ENCODE measurements at places on chromosomes 3 and 15.

- no peak for DNase-seq
Observed at GRCh38 chr3:111210003-111210711, 138.5 kb downstream of the NECTIN3 start.

- DNase-seq = no peak
Observed at GRCh38 chr3:52403955-52404354, 40.9 kb downstream of the SEMA3G start.

DNA sequence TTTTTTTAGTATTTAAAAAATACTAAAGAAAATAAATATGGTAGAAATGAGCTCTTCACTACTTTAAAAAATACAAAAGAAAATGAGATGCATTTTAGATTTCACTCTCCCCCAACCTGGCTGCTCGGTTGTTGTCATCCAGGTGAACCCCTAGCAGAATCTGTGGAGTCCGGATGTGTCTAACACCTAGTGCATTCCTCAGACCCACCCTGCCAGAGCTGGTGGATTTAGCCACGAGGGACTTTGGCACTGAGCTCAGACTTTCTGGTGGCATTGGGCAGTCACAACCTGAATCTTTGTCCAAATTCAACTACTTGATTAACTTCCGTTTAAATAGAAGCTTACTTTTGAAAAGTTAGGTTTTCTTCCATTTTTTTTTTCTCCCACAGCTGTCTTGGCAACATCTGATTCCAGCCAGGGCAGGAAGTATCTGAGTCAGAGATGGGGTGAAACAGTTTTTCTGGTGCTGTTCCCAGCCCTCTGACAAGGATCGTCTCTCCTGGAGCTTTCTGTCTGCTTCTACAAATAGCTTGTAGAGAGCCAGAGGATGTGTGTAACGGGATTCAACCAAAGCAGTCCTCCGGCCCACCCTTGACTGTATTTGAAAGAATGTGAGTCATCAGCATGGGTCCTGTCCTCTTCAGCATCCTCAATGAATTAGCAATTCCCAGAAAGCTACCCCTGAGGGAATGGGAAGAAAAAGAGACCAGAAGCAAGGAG, 301.8 kb upstream of the MCTP2 start:
- no peak for DNase-seq

GRCh38 chr15:49843725-49844124, 222.9 kb downstream of the DTWD1 start:
- DNase-seq = no peak

DNA sequence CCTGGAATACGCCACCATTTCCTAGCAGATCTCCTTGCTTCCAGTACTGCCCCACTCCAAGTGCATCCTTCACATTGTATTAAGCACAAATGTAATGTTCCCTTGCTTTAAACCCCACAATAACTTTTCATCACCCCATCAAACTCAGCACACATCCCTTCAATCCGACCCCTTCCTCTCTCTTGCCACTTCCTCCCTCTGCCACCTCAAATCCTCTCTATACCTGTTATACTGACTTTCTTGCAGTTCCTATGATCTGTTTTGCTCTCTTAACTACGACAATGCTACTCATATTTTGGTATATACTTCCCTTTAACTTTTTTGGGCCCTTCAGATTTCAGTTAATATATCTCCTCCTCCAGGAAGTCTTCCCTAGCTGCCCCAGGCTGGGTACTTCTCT, 14.1 kb downstream of the PARL start:
- DNase-seq = no peak

DNA sequence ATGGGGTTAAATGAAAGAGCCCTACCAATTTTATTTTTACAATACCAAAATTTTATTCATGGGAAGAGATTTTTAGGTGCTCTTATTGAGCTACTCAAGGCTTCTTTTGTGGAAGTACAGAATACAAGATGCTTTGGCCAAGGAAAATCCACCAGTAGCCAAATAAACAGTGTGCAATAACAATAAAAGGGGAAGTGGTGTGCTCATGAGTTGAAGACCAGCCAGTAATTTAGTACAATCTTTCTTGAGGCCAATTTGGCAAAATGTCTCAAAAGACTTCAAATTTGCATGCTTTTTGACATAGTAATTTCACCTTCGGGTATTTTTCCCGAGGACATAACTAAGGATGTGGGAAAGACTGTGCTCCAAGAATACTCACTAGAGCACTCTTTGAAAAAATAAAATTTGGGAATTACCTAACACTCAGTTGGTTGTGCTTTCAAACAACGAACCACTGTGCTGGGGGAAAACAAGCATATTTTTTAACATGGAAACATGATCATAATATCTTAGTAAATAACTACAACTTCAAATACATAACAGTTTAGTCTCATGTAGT, 294.0 kb downstream of the DIPK2A start:
- DNase-seq = no peak

DNA sequence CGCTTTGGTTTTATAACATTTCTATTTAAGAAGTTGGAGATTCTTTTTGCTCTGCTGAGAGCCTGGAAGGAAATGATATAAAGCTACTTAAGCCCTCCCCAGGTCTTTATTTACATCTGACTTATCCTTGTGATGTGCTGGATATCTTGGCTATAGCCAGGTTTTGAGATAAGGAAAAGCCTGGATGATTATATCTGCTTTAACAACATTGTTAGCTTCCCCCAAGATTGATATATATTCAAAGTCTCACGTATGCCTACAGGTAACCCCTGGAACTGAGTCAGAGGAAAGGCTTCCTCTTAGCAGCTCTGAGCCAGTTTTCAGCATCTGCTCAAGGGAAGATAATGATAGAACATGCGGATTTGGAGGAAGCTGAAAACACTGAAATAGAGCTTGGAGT, 61.5 kb upstream of the CRBN start:
- no peak for DNase-seq

GRCh38 chr3:184345317-184346144, 8.1 kb downstream of the FAM131A start:
- no peak for DNase-seq

- no peak for DNase-seq
Observed at GRCh38 chr3:51622868-51623267, 48.2 kb upstream of the TEX264 start.

DNA sequence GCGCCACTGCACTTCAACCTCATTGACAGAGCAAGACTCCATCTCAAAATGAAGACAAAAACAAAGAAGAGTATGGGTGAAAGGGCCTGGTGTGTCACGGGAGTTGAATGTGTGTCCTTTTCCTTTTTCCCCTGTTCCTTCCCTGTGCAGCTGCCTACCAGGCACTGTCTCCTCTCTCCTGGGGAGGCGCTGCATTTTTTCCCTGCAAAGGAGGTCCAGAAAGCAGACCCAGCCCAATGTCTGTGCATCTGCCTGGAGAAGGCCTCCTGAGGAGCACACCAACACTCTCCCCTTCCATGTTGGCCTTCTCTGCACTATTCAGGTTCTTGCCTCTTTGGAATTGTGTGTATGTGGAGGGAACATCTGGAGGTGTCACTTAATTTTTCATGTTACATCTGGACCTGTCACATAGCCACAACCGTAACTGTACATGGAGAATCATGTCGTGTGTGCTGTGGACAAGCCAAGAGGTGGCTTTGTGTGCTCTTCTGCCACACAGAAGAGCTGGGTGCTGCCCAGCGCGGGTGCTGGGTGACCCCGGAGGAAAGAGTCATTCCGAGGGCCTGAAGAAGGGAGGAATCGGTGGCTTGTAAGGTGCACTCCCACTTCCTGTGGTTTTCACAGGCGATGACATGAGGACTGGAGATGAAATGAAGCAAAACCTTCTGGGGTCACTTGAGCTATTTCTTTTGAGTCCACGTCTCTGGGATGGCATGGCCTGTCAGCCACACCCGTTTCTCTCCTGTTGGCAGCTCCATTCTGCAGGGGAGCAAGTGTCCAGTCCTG, 46.5 kb upstream of the CGNL1 start:
- DNase-seq = no peak

DNA sequence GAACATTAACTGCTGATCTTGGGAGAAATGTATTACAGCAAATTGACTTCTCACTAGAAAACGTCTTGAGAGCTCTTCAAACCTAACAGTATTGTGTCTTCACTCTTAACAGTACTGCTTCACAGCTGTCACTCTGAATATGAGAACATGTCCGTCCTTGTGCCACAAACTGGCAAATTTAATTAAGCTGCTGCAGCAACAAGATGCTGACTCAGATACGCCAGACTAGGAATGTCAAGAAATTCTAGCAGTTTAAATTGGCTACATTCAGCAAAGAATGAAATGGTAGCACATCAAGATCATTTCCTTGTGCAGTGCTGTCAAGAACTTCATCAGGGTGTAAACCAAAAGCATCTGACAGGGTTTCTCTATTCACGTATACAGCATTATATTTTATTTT, 7.6 kb downstream of the ICE2 start:
- DNase-seq = no peak

DNA sequence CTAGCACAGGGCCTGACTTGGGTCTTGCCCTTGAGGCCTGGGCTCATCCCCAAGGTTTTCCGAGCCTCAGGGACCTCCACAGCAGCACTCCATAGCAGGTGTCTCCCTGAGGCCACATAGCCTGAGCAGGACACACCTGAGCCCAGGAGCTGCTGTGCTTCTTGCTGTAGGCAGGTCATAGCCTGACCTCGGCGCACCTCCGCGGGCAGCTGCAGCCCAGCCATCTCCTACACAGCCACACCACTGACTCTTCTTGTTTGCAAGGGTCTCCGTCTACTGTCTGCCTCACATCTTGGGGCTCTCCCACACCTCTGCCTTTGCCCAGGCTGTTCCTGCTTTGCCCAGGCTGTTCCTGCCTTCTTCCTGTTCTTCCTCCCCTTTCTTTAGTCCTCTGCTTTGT, 224.8 kb downstream of the SLCO3A1 start:
- no peak for DNase-seq

- no peak for DNase-seq
Observed at GRCh38 chr3:197811343-197811742, 20.3 kb downstream of the LRCH3 start.

DNA sequence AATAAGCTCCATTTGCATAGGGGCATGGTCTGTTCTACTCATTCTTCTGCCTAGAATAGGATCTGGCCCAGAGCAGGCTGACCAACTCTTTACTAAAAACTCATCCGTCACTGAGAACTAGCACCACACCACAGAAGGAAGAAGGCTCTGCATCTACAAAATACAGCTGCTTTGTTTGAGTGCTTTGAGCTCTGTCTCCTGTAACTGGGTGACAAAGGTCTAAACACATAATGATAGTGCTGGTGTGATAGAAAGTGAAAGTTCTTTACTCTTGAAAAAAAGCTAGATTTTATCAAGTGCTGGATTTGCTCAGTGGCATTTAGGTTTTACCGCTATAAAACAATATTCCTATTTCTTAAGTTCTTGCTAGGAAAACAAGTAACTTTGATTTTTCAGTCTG, 140.7 kb downstream of the FHIT start:
- DNase-seq = no peak

GRCh38 chr3:186569779-186570095, 783 bp upstream of the DNAJB11 start:
- no peak for DNase-seq

GRCh38 chr3:119681279-119681678, 4.1 kb upstream of the COX17 start:
- DNase-seq = no peak

DNA sequence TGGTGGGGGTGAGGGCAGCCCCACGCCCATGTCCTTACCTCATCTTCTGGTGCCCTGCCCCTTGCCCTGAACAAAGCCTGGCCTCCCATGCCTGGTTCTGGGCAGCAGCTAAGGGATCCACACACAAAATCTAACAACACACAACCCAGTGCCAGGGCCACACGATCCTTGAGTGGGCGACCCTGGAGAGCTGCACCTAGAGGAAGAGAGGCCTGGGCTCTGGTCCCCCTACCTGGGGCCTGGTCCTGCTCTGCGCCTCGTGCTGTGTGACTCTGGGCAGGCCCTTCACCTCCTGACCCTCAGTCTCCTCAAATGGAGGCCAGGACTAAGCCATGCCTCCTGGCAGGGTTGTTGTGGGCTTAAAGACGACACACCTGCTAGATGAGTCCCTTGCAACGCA, 20.0 kb upstream of the C3orf22 start:
- no peak for DNase-seq

- DNase-seq = no peak
Observed at GRCh38 chr3:123809597-123809996, 74.5 kb downstream of the MYLK start.

DNA sequence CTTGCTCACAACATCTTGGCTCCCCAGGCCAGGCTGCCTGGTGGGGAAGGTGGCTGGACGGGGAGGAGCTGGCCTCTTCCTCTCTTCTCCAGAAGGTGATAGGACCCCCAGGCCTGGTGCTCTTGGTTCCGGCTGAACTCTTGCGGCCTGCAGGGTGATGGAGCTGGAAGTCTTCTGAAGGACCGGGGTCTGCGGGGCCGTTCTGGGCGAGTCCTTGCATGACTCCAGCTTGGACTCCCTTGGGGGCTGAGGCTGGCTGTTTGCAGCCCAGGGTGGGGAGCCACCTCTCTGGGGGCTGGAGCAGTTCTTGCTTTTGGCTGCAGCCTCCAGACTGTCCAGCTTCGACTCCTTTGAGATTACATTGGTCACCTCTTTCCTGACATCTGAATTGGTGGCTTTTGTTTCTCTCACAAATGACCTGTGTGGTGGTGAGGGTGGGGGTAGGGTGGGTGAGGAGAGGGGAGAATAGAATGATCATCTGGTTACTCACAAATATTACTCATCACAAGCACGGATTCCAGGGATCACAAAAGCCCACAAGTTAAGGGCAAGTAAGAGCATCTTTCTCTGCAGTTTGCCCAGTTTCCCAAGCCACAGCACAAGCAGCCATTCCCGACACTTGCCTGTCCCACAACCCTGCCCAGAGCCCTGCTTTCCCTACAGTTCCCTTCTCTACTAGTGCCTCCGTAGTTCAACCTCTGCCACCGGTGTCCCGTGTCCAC, 149.1 kb upstream of the HACD2 start:
- no peak for DNase-seq

- no peak for DNase-seq
Observed at GRCh38 chr3:19202303-19202702, 54.0 kb downstream of the KCNH8 start.

GRCh38 chr3:186180151-186180550, 71.3 kb upstream of the ETV5 start:
- no peak for DNase-seq

DNA sequence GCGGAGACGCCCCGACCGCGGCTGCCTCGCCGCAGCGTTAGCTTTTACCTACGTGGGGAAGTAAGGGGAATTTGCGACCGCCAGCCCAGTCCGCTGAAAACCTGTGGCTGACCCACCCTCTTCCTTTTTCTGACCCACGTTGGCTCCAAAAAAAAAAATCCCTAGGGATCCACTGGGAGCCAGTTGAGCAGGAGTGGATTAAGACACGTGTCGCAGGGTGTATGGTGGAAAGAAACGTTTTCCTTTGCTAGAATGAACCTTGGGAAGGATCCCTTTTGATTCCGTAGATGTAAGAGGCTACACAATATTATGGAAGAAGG, 575 bp upstream of the PCYT1A start:
- no peak for DNase-seq

- no peak for DNase-seq
Observed at GRCh38 chr3:79354179-79354688, 413.6 kb downstream of the ROBO1 start.

DNA sequence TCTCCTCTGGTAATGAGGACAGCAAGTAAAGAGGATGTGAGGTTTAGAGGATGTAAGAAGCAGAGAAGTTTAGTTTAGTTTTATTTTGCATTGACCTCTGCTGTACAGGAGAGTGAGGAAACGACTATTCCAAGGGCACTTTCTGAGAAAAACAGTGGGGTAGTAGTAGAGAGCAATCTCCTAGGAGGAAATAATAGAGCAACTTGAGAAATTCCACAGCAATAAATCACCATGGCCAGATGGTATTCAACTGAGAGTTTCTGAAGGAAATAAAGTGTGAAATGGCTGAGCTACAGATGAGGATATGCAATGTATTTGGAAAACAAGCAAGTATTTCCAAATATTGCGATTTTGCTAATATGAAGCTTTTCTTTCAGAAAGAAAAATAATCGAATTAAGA, 118.9 kb downstream of the DPH6 start:
- DNase-seq = no peak

Measured in activated CD8-positive, alpha-beta memory T cell treated with anti-CD3 and anti-CD28 coated beads for 1 hour (primary cell).